ENCODE measurements at places on chromosomes 5 and 9.

GRCh38 chr5:82540301-82540700 is 262.1 kb upstream of the RPS23 start:
- DNase-seq, result no peak

DNA sequence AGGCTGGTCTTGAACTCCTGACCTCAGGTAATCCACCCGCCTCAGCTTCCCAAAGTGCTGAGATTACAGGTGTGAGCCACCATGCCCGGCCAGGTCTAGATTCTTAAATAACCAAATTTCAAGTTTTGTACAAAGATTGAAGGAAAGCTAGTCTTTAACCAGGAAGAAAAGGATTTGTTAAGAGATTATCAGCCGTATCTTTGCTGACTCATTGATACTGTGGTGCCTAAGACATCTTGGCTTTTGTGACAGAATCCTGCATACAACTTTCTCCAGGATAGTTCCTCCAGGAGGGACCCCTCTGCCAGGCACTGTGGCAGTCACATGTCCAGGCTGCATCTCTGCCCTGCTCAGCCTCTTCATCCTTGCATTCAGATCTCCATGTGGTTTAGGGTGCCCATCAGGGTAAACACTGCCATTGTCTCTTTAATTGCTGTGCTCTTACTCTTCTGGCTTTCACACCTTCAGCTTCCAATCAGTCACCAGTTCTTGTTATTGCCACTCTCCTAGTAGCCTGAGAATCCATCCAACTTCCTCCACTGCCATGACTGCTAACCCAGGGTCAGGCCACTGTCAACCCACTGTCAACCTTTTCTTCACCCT is 10.0 kb downstream of the MAP3K1 start:
- DNase-seq, result no peak

DNA sequence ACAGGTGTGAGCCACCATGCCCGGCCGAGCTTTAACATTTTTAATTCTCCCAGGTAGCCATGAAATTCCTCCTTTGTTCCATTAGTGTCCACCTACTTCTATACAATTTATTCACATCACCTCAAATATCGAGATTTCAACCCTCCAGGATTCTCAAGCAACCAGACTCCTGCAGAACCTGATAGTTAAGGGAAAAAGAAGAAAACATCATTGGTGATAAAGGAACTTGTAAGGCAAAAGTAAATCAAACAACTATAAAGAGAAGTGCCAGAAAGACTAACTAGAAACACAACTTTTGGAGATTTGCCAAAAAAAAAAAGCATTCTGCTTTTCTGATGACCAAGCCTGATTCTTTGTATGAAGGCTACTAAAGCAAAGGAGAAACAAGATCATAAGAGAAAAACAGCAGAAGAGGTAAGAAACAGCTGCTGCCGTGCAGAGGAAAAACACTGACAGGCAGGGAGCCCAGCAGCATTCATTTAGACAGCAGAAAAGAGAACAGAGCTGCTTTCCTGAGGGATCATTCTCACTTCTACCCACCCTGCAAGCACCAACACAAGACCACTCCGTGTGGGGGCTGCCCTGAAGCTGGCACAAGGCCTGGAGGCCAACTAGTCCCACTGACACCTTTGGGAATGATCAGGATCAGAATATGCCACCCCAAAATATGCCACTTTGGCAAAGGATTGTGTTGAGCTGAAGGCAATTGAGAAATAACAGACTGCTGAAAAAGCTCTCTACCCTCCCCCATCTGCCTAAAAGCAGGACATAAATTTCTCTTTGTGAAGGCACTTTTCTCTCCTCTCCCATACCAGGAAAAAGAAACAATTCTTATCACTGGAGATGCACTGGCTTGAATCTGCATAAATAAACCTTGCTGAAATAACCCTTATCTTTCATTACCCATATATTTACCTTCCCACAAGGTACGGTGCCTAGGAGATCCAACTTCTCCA is 75.1 kb downstream of the ALDH7A1 start:
- no peak for DNase-seq

DNA sequence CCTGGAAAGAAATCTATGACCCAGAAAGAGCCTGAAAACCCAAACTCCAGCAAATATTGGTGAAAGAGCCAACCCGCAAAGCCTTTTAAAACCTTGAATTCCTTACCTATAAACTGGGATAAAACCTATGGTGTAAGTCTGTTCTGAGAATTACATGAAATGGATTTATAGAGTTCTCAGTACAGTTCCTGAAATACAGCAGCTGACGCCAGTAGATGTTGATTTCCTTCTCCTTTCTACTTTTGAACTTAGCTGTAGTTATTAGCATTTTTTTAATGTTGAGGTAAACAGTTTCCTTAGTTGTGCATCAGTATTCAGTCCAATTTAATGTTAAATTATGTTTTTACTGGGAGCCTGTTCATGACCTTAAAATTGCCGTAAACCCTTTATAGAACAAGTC is 3.7 kb downstream of the SPIN1 start:
- DNase-seq, result peak; percentile 8

- no peak for DNase-seq
Observed at GRCh38 chr5:34996261-34996660, 51.5 kb downstream of the AGXT2 start.

- no peak for DNase-seq
Observed at GRCh38 chr5:7811715-7812114, 39.2 kb downstream of the CFAP90 start.

DNA sequence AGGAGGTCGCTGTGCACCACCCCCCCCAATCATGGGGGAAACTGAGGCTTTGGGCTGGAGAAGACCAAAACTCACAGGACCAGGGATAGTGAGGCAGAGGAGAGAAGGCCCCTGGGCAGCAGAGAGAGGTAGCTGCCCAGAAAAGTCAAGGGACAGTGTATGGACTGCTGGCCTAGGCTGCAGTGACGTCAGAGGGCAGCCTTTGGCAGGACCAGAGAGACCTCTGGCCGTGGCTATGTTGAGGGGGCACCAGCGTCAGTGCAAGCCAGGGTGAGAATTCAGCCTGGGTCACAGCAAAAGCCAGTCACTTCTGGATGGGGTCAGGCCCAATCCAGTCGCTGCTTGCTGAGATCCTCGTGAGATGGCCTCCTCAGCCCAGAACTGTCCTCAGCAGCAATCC is 26.5 kb downstream of the FLT4 start:
- no peak for DNase-seq

GRCh38 chr5:41087461-41087860 is 16.3 kb upstream of the MROH2B start:
- no peak for DNase-seq

GRCh38 chr9:135887585-135888050 is 19.7 kb downstream of the CAMSAP1 start:
- DNase-seq, result peak; percentile 78

- DNase-seq, result no peak
Observed at GRCh38 chr9:124594225-124594624, 87.0 kb upstream of the NR5A1 start.

DNA sequence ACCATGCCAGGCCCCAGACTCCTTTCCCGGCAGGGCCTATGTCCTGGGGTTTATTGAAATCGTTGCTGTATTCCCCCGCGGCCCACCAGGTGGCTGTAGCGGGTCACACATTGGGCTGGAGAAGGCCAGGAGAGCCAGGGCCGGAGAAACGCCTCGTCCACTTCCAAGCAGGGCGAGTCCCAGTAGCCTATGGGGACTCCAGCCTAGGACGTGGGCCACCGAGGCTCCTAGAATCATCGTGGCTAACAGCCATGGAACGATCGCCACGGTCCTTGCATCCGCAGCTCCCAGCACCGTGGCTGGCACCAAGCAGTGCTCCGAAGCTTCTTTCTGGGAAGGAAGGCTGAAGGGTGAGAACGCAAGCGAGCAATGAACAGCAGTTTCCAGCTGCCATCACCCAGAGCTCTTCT is 87.7 kb downstream of the ENTREP1 start:
- DNase-seq, result no peak

DNA sequence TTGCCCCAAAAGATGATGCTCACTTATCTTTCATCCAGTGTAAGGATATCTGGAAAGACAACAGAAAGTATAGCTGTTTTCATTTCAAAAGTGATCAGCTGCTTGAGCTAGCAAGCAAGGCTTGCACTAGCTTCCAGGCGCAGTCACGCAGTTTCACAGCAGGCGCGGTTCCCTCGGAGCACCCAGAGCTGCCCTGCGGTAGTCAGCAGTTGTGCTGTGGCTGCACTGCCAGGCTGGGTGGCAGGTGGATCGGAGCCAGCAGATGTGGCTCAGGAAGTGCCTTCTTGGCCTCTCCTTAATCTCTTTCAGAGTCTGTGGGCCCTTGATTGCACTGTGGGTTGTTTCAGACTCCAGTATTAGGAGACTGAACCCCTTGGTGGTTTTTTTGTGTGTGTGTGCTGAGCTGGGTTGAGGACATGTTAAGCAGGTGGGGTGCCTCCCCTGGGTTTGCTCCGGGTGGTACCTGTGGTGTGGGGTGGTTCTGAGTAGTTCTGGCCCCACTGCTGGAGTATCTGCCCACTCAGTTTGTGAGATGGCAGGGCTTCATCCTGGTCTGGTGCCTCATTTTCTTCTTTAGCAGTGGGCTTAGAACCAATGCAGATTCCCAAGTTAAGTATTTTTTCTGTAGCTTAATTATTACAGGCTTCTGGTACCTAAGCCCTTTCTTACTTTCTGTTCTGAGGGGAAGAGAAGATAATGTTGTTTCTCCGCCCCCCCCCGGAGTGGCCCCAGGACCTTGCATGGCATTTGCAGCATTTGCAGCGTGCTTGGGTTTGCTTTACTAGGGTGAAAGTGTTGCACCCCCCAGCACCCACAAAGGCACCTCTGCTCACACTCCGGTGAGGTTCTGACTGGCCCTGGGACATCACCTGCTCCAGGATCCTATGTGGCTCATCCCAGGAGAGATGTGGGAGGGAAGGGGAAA is 16.4 kb downstream of the TENT4A start:
- no peak for DNase-seq

- DNase-seq, result no peak
Observed at GRCh38 chr5:68037546-68037945, 178.0 kb upstream of the PIK3R1 start.

DNA sequence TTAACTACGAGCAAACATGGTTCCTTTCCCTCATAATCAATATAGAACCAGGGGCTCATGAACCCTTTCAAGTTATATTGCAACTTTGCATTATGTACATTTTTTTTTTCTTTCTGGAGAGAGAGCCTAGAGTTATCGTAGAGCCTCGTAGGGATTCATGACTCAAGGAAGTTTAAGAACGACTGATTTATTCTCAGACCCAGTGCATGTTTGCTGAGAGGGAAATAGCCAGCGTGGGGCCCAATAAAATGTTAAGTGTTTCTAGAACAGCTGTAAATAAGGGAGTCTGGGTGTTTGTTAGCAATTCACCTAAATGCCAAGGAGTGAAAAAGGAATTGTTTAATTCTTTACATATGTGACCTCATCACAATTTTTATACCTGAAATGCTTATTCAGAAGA is 119.0 kb upstream of the KLF9 start:
- no peak for DNase-seq

GRCh38 chr9:94110821-94111252 is 26.6 kb downstream of the PTPDC1 start:
- DNase-seq, result no peak

DNA sequence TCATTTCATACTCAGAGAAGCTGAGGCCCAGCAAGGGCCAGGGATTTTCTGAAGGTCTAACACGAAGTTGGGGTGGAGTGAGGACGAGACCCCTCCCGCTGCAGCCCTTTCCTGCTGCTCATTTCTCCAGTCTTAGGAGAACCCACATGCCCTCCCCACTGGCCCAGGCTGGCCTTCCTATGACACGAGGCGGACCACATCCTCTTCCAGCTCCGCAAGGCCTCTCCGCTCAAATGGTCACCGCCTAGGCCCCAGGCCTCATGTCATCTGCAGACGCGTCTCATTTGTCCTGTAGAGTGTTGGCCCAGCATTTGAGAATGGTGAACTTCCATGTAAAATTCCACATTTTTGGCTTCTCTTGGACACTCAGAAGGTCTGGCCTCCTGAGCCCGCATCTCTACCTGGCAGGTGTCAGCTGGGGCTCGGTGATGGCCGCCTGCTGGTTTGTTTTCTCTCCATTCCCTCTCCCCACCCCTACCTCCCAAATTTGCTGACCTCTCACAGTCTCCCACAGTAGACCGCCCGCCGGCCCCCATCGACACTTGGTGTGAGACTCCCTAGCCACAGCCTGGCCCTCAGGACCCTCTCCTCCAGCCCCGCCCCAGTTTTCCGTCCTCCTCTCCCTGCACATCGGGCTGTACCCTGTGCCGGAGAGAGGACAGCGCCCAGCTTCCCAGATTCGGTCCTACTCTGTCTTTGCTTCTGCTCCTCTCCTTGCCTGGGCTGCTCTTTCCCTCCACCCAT is 51.7 kb downstream of the ERGIC1 start:
- DNase-seq, result no peak

DNA sequence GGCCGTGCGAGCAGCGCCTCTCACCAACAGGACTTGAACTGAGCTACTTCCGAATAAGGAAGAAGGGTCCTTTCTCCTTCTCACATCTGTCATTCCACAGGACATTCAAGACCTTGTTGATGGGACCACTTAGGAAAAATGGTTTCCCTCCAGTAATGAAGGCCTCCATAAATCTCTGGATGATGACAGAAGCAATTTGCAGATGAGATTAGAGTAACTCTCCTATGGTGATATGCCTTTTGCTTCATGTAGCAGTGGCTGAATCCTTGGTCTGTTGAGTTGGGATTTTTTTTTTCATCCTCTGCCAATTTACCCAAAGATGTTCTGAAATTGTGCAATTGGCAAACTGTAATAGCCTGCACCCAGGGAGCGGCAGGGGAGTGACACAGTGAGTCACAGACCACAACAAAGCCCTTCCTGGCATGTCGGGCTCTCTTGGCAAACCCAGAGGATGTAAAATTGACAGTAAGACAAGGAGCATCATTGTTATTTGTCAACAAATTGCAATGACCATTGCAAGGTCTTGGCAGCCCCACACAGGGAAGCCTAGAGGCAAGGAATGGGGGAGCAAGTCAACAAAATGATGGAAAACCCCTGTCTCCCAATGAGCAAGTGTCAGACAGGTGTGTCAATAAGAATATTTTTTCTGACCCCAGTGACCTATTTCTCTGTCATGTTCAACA is 275.9 kb downstream of the ACTL7B start:
- DNase-seq, result no peak

GRCh38 chr5:3345195-3345594 is 250.4 kb upstream of the IRX1 start:
- DNase-seq, result no peak

DNA sequence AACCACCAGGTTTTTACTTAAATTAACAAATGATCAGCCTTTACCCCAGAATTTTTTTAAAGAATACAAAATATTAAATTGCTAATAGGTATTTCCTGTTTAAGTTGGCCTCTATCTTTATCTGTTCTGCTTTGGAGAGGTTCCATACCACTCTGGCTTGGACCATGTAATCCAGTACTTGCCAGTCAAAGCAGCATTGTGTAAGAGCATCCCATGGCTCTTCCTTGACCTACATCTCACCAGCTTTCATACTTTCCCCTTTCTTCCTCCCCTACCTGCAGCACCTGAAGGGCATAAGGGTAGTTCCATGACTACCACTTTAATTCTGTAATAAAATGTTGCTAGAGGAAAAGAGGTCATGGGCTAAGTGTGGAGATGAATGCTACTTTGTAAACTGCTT is 140.8 kb upstream of the MTAP start:
- DNase-seq, result no peak

GRCh38 chr5:120394259-120394658 is 69.8 kb upstream of the PRR16 start:
- DNase-seq, result no peak
